Kasumi-1 (cell line): ENCODE measurements at places on chromosomes 1 and 21.

GRCh38 chr1:40133839-40134238, 27.3 kb upstream of the RLF start:
- DNase-seq, result no peak

DNA sequence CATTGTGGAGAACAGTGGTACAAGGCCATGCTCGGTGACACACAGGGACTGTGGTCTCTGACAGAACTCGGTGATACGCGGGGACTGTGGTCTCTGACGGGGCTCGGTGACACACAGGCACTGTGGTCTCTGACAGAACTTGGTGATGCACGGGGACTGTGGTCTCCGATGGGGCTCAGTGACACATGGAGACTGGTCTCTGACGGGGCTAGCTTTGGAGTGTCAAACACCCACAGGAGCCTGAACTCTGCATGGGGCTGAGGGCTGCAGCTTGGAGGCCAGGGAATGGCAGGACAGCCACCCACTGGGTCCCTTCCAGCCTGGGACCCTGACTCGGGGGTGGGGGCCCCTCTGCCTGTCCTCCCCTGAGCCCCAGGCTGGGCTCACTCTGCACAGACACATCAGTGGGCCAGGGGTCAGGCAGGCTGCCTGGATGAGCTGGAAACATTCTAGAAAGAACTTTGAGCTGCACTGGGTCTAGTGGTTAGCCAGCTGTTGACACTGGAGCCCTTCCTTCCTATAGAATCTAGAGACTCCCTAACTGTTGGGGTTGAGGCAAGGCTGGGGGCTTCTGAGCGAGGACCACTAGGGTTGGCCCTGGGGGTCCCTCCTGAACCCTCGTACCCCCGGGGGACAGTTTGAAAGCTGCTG, 49.8 kb downstream of the DISP3 start:
- no peak for DNase-seq

GRCh38 chr1:206809504-206810084, 37.3 kb upstream of the IL10 start:
- DNase-seq, result peak; percentile 28

DNA sequence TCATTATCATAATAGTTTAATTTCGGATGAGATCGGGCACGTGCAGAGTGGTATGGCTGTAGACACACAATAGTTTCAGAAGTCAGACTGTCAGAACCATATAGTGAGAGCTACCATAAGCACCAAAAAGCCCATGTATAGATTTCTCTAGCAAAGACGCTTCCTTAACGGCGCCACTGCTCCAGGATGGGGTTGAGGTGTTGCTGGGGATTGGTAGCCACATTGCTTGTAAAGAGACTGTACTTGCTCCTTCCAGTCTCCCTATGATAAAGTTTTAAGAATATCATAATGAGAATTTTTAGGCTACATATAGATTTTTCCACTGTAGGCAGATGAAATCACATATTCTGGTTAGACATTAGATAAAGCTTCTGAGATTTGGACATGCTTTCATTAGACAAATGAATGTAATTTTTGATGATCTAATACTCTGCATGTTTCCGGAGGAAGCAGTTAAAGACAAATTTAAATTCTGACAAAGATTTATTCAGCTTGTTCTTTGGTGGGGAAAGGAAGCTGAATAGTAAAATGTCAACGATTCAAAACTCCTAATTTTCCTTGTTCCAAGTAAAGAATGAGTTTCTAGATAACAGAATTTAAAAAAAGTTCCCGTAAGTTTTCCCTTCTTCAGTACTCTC, 77.7 kb downstream of the MAP3K7CL start:
- no peak for DNase-seq

DNA sequence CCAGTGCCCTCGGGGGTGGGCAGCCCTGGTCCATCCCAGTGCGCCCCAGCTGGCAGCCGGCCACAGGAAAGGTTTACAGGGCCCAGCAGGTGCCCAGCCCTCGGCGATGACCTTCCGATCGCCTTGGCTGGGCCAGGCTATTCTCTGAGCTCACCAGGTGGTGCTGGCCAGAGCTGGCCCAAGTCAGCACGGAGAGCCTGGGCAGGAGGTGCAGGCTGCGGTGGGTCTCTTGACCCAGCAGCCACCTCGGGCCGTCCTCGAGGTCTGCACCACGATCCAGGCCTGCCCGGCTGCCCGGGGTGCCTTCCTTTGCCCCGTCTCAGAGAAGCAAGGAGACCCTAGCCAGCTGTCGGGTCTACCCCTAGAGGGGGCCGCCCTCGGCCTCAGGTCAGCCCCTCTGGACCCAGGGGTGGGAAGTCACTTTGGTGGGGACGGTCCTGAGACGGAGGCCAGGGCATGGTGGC, 370 bp downstream of the PERM1 start:
- no peak for DNase-seq

GRCh38 chr1:221117548-221117951, 238.3 kb downstream of the HLX start:
- DNase-seq, result no peak

GRCh38 chr21:23162198-23162946, 2164.2 kb downstream of the NCAM2 start:
- DNase-seq, result no peak

- no peak for DNase-seq
These were observed 8.0 kb downstream of the KIAA1614 start for GRCh38 chr1:180920702-180921101.

DNA sequence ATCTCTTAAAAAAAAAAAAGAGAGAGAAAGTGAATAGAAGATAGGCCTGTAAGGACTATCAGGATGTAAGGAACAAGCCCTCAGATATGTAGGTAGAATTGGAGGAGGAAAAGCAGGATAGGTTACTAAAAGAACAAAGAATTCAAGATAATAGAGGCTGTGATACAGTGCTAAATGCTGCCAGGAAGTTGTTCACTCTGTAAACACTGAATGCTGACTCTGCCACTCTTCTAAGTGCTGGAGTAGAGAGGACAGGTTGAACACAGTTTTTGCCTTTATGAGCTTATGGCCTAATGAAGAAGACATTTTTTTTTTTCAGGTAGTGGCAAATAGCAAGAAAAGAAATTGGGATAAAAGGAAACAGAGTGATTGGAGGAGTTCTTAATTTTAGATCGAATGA, 90.6 kb upstream of the ZNF678 start:
- no peak for DNase-seq

DNA sequence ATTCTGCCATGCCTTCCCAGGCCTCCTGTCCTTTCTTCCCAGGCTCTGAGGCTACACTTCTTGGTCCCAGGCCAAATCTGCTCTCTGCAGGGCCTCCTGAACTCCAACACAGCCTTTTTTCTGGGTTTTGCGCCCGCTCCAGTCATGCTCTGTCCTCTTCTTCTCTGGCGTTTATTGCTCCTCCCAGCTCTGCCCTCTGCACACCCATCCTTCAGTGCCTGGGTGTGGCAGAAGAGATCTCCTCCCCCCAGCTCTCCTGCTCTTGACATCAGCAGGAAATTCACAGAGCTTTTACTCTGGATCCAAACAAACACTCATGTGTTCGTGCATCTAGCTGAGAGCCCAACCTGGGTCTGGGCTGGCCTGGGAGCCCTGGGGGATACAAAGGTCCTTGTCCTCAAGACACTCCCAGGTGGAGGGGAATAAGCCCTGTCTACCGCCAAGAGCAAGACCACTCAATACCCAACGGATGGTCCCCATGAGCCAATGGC, 22.9 kb upstream of the EPS8L3 start:
- DNase-seq, result no peak

DNA sequence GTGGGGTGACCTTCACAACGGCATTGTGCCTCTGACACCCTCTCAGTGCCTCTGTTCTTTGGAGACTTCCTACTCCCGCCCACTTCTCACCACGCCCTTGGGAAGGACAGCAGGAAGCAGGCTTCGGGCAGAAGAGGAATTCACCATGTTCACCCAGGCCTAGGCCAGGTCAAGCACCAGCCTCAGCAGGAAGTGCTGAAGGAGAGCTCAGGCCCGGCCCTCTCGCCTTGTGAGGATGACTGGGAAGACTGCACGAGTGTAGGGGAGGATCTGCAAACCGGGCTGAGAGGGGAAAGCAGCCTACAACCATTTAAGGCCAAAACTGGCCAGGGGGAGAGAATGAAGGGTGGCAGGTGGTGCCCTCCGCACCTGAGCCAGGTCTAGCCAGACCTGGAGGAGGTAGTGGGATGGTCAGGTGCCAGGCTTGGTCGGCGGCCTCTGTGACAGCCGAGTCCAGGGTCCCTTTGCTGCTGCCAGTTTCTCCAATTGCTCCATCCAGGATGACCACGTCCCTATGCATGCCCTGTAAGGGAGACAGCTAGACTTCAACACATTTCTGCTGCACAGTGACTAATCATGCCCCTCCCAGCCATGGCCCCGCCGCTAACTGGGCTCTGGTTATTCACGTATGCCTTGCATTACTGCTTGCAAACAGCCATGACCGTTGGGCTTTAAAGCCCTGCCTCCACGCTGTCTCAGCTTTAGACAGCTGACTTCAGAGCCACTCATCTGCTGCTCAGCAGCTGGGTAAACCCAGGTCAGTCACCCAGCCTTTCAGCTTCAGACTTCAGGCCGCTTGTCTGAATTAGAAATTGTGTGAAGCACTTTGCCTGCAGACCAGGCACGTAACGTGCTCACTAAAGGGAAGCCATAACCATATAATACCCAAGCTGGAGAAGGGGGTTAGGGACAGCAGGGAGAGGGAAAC, 8.9 kb downstream of the MRTO4 start:
- DNase-seq, result no peak

DNA sequence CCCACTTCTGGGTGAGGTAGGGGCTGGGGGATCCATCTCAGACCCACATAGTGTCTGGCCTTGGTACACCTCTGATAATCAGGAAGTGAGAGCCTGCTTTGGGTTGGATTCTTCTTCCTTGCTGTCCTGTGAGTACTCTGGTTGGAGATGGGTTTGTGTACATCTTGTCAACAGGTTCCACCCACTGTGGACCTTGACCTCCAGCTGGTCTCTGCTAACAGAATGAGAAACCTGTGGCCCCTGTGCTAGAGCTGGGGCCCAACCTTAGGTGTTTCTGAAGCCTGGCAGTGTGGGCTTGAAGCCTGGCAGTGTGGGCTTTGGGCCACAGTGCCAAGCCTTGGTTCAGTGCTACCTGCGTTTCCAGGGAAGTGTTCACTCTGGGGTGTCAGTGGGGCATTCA, 2.6 kb downstream of the ZBTB48 start:
- no peak for DNase-seq

- DNase-seq, result no peak
These were observed 5.3 kb downstream of the DTL start for GRCh38 chr1:212040629-212041412.

- DNase-seq, result no peak
These were observed 22.8 kb downstream of the CYYR1 start for GRCh38 chr21:26550326-26550725.

DNA sequence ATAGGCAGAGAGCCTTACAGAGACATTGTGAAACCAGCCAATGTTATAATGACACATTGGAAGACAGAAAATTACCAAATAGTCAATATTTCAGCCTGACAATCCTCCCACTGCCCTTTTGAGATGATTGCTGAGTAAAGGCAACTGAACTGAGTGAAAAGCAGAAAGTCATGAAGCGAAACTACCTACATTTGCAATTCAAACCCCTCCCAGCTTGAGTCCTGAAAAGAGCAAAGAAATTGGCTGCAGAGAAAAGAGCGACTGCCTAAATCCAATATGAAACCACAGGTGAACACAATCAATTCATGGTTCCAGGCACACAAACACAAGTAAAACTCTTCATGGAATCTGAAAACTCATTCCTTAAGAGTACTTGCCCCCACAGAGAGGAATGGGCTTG, 143.4 kb upstream of the CHRM3 start:
- no peak for DNase-seq

DNA sequence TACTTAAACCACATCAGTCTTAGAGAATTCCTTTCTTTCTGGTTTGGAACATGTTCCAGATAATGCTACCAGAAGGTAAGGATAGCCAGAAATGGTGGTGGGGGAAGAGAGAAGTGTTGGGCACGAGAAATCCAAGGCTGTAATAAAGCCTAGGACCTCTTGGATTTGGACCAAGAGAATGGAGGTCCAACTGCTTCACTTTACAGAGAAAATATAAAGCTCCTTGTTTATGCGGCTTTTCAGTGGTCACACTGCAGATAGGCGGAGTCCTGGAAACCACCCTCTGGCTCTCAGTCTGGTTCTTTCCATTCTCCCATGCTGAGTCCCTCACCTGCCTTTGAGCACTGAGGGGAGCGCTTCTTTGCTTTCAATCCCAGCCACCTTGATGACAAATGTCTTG, 87.8 kb downstream of the ADCY10 start:
- DNase-seq, result no peak

GRCh38 chr1:165974598-165975131, 147.3 kb downstream of the UCK2 start:
- no peak for DNase-seq

- DNase-seq, result peak; percentile 68
These were observed 66.3 kb upstream of the DIRAS3 start for GRCh38 chr1:68116643-68117235.

DNA sequence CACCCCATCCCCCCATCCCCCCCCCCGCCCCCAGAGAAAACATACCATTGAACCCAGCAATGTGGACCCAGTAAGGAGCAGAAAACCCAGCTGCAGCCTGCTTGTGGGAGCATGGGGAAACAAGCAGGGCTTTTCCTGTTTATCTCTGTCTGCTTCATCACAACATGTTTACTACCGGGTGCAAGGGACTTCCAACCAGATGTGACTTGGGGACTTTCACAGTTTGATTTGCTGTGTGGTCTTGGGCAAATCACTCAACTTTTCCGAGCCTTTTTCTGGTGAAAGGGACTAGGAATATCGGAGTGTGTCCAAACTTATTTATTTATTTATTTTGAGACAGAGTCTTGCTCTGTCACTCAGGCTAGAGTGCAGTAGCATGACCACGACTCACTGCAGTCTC, 3.2 kb downstream of the TMCC2 start:
- DNase-seq, result no peak

DNA sequence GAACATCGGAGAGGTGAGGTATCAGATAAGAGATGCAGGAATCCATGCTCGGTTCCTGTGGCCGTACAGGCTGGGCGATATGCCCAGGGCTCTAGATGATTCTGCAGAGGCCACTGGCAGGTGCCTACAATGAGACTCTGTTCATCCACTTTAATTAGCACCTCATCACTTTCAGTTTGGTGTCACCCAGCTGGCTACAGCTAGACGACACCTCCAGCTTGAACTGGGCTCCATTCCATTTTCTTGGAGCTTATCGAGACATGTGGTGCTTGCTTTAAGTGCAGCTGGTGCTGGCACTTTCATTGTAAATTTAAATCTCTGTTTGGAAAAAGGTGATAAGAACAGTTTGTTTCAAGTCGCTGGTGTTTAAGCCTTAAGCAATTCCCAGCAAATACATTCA, 322.5 kb upstream of the ADGRL2 start:
- no peak for DNase-seq

GRCh38 chr1:67861856-67862516, 28.7 kb upstream of the GNG12 start:
- no peak for DNase-seq

DNA sequence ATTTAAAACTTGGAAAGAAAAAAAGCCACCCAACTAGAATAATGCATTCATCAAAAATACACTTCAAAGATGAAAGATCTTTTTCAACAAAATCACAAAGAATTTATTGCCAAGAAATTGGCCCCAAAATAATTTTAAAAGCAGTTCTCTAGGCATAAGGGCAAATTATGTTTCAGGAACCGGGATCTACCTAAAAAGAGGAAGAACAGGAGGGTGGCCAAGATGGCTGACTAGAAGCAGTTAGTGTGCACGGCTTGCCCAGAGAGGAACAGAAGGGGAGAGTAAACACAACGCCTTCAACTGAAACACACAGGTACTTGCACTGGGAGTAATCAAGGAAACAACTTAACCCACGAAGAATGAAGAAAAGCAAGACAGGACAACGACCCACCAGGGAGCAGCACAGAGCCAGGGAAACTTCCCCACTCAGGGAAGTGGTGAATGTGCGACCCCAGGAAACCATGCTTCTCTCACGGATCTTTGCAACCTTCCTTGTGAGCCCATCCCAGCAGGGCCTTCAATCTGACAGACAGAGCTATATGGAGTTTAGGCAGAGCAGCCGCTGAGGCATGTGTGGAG, 46.1 kb downstream of the ACKR1 start:
- DNase-seq, result no peak
